ENCODE measurements at places on chromosomes 7 and 10.

DNA sequence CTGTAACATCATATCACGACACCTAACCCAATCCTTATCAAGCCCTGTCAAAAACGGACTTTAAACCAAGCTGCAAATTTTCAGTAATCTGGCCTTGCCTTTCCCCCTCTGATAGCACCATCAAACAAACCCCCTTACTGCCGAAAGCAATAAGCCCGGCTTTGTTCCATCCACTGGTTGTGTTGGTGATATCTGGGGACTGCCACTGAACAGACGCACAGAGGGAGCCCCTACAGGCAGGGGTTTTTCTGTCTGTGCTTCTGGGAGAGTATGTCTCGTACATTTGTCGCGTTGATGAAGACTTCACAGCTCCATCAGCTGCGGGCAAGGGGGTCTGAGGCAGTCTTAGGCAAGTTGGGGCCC is 550 bp upstream of the PLAU start:
- no peak for DNase-seq

- DNase-seq: no peak
Measured at GRCh38 chr7:73941836-73942551, 81.0 kb downstream of the TMEM270 start.

- no peak for DNase-seq
Measured at GRCh38 chr10:35421553-35422178, 85.4 kb downstream of the CCNY start.

DNA sequence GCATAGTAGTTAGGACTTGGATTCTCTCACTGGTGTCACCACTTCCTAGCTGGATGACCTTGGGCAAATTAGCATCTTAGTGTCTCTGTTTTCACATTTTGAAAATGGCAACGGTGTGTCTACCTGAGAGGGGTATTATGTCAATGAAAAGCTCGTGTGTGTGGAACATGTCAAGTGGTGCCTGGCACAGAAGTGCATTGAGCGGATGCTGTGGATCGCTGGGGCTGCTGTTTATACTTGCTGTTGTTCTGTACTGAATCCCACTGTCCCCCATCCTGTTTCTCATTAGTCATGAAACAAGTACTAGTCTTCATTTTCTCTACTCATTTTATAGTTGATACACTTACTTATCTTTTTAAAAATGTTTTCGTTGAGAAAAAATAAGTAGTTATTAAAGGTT is 26.1 kb downstream of the RBM33 start:
- DNase-seq: no peak

DNA sequence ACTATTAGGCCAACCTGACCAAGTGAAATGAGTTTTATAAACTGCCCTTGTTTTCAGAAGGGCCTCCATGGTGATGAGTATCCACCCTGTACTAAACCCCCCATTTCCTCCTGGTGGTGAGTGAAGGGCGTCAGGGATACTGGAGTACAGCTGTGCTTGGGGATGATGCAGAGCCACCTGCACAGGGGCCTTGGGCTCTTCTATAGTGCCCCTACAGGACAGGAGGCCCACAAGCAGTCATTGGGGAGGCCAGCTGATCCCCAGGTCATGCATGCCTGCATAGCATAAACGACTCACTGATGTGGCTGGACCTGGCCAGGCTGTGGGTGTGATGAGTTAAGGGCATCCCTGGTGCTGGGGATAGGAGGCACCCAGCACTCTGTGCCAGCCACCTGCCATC is 114.1 kb upstream of the CELF2 start:
- DNase-seq: no peak

DNA sequence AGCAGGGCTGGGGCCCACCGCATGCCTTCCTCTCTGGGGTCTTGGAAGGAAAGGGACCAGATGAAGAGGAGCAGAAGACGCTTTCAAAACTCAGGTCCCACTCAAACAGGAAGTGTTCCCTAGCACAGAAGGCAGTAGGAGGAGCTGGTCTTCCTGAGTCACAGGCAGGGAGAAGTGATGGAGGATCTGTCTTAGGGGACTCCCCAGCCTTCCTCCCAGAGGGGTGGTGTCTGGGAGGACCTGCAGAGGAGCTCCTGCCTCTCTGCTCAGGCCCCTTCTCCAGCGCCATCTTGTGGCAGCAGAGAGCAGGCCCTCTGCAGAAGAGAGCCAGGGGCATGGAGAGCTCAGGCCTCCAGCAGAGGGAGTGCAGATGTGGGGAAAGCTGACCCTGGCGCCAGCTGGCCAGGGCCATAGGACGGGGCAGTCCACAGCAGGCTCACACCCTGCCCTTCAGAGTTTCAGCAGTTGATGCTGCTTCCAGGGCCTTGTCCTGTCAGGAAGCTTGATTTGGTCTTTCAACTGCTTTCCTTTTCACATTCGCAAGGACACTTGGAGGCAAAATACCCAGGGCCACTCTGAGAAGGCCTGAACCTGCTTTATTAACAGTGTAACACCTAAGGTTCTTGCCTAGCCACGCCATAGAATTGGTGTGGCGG is 62.2 kb upstream of the TARP start:
- peak; percentile 35 for DNase-seq

- no peak for DNase-seq
Measured at GRCh38 chr10:95262763-95263518, 27.9 kb downstream of the PDLIM1 start.

DNA sequence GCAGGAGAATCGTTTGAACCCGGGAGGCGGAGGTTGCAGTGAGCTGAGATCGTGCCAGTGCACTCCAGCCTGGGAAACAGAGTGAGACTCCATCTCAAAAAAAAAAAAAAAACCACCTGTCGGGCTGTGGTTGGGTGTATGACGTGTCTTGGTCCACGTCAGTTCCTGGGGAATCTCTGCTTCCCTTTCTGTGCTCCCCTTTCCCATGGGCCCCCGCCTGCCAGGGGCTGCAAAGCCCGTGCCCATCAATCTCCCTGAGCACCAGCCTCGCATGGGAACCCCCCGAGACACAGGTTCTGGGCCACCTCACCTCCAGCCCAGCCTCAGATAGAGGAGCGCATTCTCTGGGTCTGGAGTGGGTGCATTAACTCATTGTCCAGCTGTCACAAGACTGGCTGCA is 2.3 kb upstream of the SH2B2 start:
- DNase-seq: no peak

DNA sequence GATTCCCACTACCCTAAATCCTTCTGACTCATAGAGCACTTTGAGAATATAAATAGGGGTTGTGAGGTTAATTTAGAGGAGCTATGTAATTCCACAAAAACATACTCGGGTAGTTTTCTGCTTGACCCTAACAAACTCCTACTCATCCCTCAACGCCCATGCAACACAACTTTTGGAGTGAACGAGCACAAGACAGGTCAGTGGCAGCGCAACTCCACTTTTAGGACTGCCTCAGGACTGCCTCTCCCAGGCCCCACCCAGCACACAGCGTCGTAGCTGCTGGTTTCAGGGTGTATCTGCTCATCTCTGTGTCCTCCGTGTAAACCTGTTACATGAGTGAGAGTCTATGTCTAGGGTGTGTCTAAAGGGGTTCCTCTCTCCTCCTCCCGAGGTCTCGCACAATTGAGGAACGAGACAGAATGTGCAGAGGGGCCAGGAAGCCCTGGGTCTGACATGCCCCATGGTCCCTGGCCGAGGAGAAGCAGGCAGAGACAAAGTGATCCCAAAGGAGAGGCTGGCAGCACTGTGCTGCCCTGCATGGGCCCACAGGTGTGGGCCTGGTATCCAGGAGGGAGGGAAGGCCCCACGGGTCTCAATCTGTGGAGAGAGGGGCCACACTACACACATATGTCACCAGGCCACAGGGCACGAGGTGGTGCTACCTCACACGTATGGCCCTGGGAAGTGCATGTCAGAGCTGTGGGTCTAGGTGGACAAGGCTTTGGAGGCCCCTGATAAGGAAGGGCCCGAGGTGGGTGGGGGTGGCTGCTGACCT is 45.5 kb downstream of the CAMK2B start:
- no peak for DNase-seq

DNA sequence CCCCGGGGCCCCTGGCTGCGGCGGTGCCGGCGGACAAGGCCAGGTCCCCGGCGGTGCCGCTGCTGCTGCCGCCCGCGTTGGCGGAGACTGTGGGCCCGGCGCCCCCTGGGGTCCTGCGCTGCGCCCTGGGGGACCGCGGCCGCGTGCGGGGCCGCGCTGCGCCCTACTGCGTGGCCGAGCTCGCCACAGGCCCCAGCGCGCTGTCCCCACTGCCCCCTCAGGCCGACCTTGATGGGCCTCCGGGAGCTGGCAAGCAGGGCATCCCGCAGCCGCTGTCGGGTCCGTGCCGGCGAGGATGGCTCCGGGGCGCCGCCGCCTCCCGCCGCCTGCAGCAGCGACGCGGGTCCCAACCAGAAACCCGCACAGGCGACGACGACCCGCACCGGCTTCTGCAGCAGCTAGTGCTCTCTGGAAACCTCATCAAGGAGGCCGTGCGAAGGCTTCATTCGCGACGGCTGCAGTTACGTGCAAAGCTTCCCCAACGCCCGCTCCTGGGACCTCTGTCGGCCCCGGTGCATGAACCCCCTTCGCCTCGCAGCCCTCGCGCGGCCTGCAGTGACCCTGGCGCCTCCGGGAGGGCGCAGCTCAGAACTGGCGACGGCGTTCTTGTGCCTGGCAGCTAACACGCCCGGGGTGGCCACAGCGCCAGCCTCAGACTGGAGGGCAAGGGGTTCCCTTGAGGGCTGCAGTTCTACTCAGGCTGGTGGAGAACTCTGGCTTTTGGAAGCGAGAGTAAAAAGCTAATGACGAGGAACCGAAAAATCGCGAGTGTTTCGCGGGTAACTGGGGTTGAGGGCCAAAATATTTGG is 804 bp downstream of the FRAT1 start:
- DNase-seq: peak; percentile 48

DNA sequence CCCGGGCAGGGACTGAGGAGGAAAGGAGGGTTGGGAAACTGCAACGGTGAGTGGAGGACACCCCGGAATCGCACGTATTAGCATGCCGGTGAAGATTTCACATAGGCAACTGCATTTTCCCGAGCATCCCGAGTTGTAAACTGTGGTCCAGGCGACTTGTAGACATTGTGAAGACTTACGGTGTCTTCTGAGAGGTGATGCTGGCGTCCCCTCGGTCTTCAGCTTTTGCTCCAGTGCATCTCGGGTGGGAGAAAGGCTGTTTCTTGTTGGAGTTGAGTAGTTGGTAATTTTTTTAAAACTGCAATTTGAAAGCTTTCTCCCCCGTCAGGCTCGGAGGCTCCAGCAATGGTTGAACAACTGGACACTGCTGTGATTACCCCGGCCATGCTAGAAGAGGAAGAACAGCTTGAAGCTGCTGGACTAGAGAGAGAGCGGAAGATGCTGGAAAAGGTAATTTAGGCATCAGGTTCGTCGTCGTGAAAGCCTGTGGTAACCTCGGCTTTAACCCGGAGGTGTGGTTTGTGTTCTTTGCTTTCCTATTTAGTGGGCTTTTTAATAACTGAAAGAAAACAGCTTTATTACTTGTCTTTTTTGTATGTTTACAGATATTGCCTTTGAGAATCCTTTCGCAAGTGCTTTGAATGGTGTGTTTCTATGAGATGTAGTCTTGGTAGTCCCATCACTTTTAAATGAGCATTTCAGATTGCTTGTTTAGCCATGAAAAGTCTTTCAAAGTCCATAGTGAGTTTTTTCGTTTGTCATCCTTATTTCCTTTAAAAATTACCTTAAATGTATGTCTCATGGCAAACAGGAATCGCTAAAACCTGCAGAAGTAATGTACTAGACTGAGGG is 687 bp downstream of the HELLS start:
- no peak for DNase-seq

DNA sequence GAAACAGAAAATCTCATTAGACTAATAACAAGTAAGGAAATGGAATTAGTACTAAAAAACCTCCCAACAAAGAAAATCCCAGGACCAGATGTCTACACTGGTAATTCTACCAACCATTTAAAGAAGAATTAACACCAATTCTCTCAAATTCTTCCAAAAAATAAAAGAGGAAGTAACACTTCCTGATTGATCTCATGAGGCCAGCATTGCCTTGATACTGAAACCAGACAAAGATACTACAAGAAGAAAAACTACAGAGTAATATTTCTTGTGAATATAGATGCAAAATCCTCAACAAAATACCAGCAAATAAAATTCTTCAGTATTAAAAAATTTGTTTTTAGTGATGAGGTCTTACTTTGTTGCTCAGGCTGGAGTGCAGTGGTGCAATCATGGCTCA is 21.3 kb downstream of the GCK start:
- DNase-seq: no peak

- no peak for DNase-seq
Measured at GRCh38 chr10:110358869-110359629, 54.3 kb upstream of the SMNDC1 start.

GRCh38 chr10:86200867-86201266 is 165.7 kb downstream of the GRID1 start:
- no peak for DNase-seq

GRCh38 chr7:99987846-99988245 is 12.0 kb upstream of the AZGP1 start:
- no peak for DNase-seq

DNA sequence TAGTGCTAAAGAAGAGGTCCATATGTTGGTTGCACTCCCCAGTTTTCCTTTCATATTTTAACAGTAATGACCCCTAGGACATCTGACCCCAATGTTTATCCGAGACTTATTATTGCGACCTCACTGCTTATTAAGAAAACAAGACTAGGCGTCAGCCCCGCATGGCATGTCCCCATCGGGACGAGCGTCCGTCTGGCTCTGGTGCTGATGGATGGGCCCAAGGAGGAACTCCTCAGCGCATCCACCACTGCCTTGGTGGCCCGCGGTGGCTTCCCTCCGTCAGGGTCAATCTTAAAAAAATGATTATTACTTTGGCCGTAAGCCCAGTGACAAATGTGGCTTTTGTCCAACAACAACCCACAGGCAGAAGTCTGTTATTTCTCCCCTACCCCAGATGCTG is 40.1 kb upstream of the CXCL12 start:
- DNase-seq: no peak

DNA sequence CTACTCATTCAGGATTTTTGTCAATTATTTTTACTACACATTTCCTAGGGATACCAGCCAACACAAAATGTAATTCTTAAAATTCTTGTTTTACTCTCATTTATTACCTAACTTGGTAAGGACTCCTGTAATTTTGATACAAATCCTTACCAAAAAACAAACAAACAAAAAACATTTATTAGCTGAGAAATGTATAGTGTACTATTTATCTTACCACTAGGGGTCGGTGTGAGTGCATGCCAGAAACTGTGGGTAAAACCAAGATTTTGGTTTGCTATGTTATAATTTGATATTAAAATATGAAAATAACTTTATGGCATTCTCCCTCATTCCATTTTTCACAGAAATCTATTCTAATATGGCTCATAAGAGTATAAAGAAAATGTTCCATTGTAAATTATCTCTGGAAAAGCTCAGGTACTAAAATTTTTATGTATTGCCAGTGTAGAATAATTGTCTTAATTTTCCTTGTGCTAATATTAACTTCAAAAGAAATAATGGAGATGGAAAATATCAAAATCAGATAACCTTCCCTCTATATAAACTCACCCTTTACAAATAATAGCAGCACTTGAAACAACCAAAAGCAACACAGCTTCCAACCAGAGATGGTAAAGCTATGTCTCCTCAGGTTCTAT is 290.8 kb upstream of the PCDH15 start:
- DNase-seq: no peak

DNA sequence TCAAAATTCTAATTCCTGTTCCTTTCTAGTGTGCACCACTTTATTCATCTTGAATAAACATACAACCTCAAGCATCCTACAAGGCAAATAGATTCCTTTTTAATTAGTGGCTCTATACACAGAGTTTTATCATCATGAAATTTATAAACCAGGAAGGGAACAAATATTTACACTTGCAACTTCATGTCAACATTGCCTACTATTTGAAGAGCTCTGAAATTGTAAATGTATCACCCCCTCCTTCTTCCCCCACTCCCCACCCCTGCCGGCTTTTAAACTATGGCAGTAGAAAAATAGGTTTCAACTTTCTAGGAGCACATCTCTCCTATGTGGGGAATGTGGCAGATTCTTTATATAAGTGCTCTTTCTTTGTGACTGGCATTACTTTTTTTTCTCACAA is 49.6 kb downstream of the KAT6B start:
- no peak for DNase-seq
